Ovary (tissue), 10 donors: ENCODE measurements at places on chromosomes 13 and 19.

- no peak for DNase-seq
Measured at GRCh38 chr13:65784088-65784816, 1445.9 kb downstream of the PCDH9 start.

- no peak for DNase-seq
Measured at GRCh38 chr19:16259385-16260159, 61.9 kb downstream of the AP1M1 start.

DNA sequence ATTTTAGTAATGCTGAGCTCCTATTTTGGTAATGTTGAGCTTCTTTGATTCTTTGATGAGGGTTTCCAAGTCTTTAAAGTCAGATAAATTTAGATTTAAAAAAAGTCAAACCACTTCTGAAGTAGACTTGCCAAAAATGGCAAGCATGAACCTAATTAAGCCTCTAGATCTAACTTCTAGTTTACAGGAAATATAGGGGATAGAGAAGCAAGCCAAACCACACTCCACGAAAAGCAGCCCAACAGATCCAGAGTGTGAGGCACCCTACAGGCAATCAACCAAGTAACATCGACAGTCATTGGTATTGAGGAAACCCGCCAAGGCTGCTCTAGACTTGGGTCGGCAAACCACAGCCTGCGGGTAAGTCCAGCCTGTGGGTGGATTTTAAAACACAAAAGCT, 3.7 kb downstream of the GGACT start:
- DNase-seq: no peak

DNA sequence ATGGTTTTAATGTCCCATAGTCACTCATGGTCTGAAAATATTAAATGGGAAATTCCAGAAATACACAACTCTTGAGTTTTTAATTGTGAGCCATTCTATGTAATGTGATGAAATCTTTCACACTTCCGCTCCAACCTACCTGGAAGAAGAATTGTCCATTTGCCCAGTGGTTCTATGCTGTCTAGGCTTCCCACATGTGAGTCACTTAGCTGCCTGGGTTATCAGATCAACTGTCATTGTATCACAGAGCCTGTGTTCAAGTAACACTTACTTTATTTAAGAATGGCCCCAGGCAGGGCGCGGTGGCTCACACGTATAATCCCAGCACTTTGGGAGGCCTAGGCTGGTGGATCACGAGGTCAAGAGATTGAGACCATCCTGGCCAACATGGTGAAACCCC, 1450.5 kb downstream of the EFNB2 start:
- DNase-seq: no peak

DNA sequence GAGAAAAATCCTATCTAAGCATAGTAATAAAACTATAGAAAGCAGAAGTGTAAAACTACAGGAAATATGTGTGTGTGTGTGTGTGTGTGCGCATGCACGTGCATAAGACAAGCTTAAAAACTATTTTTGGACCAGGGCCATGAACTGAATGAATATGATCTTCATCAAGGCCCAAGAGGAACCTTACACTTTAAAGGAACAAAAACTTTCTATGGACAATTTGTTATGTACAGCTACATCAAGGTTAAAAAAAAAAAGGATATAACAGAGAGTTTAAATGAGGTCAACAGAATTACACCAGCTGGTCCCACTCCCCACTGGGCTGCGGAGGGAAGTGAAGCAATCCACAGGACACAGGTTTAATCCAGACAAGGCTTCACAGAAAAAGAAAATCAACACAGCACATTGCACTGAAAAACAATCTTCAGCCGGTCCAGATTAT, 151.1 kb downstream of the LHFPL6 start:
- DNase-seq: peak; percentile 36

DNA sequence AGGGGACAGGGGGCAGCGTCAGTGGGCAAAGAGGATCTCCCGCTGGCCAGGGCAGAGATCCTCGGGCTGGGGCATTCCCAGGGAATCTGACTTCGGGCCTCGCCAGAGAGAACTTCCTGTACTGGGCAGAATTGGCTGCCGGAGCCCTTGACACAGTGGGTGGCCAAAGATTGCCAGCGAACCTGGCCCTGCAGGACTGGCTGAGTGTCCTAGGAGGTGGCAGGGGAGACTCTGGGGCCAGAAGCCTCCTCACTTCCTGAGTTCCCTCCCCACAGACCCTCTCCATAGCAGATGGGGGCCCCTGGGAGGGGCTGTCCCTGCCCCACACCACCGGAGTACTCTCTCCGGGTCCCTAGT, 19.3 kb downstream of the DPP9 start:
- DNase-seq: no peak

GRCh38 chr13:74977498-74977897, 504.5 kb downstream of the TBC1D4 start:
- no peak for DNase-seq

DNA sequence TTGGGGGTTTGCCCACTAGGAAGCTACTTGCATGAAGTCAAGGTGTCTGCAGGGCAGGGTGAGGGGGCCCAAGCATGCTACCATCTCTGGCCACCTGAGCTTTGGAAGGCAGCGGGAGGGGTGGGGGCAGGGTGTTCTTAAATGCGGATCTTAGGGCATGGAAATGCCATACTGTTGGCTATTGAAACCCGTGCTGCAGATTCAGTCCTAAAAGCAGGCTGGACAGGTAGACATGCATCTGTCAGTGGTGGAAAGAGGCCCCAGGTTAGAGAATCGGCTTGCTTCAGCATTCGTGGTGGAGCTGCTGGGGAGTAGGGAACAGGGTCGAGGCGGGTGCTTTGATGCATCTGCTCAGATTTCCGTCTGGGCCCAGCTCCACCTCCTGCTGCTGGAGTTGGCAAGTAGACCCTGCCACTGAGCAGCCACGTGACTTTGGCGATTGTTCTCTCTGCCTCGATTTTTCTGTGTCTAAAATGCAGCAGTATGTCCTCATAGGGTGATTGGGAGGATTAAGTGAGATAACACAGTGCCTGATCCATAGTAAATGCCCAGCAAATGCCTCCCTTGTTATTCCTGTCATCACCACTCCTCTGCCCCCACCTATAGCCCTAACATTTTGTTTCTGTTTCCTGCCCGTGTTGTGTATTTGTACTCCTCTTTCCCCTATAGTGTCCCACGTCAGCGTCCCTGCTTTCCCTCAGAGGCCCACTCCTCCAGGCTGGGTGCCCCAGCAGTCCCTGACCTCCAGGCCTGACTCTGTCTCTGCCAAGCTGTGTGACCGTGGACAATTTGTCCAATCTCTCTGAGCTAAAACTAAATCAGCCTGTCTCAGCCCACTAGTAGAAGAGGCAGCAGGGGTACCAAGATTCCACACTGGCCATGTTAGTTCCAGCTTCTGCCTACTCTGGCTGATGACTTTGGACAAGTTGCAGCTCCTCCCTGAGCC, 5.8 kb downstream of the PPP1R37 start:
- peak; percentile 49 for DNase-seq

- DNase-seq: no peak
Measured at GRCh38 chr13:24670961-24671381, 9.2 kb upstream of the ATP12A start.

- DNase-seq: no peak
Measured at GRCh38 chr13:37869506-37869755, 141 bp downstream of the TRPC4 start.

- no peak for DNase-seq
Measured at GRCh38 chr13:26910754-26911465, 150.3 kb upstream of the GPR12 start.

GRCh38 chr13:31234729-31235128, 35.0 kb downstream of the B3GLCT start:
- DNase-seq: no peak

GRCh38 chr13:93941444-93941843, 538.0 kb downstream of the DCT start:
- no peak for DNase-seq

DNA sequence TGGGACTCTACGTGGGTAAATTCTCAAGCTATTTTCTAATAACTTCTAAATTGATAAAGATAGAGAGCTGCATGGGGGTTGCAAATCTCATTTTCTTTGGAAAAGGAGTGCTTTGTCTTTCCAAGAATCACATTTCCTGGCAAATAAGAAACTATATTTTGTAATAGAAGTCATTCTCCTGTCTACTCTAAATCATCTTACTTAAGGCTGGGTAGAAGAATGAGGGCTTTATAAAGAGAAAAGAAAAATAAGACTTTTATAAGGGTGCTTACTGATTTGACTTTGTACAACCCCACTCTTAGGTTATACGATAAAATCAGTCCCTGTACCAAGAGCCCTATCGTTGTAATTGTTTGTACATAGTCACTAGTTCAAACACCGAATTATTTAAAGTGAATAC, 14.9 kb downstream of the ITGBL1 start:
- no peak for DNase-seq

- DNase-seq: no peak
Measured at GRCh38 chr19:34589730-34590129, 87.2 kb downstream of the SCGB2B2 start.

DNA sequence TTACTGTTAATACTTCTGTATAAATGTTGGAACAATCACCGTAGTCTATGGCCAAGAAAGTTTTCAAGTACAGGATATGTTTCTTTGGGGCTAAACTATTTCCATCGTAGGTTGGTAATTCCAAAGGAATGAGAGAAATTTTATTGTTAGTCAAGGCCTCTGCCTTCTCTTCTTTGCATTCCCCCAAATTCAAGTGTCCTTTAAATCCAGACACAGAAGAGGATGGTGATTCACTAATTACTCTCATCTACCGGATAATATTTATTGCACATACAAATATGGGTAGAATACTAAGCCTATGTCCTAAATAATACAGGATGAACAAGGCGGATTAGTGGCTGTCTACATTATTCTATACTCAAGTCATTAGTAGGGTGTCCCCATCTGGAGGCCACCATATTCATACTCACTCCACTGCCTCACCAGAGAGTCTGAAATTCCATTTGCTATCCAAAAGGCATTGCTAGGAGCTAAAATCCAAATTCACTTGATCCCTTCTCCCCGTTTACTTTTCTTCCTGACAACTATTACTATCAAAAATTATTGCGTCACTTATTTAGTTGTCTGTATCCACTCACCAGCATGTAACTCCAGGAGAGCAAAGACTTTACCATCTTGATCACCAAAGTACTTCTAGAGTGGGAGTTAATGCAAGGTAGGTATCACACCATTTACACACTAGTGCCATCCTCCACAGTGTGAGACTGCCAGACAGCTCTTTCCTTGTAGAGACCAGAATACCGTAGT, 82.4 kb upstream of the SGCG start:
- no peak for DNase-seq

DNA sequence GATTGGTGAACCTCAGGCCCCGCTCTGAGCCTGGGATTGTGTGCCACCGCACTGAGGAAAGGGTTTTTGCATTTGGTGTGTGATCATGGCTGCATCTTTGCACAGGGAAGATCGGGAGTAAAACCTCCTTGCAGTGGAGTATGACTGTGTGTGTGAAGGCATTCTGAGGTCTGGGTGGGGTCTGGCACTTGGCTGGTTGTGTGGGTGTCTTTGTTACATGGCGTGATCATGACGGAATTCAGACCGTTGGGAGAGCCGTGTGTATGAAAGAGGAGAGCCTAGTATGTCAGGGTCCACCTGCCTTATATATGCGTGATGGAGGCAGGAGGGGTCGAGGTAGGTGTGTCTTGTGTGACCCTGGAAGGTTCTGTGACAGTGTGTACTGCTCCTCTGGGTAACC, 740 bp upstream of the BEST2 start:
- no peak for DNase-seq

DNA sequence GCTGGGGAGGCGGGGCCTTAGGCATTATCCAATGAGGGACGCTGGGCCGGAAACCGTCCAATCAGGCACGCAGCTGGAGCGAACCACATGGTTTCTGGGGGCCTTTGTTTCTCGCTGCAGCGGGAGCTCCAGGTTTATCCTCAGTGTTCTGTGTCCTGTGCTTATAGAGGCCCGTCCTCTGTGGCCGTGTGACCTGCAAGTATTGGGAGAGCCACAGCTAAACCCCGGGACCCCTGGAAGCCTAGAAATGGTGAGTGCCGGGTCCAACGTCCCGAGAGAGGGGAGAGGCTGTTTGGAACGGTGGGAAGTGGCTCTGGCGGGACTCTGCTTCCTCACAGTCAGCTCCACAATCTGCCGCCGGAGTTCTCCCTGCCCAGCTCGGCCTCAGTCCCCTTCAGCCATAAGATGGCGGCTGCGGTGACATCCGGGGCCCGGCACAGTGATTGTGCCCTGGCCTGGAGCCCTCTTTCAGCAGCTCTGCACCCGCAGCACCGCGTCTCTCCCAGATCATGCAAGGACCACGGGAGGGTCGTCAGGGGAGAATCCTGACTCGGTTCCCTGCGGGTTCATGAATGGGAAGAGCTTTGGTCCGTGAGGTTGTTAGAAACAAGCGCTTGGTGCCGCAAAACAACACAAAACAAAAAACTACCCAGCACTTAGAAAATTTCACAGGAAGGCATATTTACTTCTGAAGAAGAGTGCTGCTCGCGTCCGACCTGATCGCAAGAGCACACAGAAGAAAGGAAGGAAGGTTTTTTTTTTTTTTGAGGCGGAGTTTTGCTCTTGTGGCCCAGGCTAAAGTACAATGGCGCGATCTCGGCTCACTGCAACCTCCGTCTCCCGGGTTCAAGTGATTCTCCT, at the start of gene ZNF253:
Gene ZNF253, plus strand, starts transcription at position 133 of the 861 bp plus-strand sequence. Its CDS starts 115 bp downstream, at position 248.
- peak; percentile 96 for DNase-seq

GRCh38 chr19:41601771-41602170, 25.1 kb downstream of the CEACAM4 start:
- DNase-seq: no peak

DNA sequence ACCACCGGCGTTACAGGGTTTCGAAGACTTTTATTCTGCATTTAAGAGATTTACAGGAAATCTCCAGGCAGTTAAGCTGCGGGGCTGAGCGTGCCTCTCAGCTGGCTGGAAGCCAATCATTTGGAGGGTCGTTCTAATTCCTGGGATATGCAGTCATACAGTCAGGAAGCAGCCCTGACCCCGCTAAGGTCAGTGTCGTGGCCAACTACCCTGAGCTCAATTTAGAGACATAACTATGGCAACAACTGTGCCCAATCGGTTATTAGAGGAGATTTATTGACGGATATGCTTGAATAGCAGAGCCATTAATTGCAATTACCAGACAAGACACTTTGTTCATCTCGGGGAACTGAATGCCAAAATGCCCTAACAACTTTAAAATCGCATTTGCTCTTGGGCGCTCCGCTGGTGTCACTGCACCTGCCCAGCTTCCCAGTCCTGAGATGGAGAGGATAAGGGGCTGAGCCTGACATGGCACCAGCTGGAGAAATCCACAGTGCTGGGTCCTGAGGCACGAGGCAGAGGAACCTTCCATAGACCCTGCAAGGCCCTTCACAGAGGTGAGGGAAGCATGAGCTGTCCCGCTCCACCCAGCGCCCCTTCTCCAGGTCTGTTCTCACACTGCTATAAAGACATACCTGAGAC, 15.1 kb upstream of the ZNF507 start:
- no peak for DNase-seq

DNA sequence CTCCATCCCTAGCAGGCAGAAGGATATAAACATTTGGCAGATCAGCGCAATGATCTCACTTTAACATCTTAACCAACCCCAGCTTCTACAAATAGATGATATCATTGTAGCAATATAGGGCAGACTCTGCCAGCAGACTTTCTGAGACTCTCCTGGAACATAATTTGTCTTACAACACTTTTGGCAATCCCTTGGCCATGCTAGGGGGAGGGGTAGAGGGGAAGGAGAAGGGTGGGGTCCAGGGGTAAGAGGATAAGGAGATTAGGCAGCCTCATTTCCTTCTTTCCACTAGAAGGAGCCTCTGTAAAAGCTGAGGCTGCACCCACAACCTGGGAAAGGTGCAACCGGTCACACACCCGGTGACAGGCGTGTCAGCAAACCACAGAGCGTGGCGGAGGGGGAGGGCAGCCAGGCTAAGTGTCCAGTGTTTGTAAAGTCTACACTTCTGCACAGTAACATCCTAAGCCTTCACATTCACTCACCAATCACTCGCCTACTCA, 8.7 kb upstream of the UBAC2 start:
- DNase-seq: no peak

- DNase-seq: no peak
Measured at GRCh38 chr13:75628801-75629200, 7.3 kb upstream of the LMO7 start.
